ENCODE measurements at places on chromosomes 11 and 22.

DNA sequence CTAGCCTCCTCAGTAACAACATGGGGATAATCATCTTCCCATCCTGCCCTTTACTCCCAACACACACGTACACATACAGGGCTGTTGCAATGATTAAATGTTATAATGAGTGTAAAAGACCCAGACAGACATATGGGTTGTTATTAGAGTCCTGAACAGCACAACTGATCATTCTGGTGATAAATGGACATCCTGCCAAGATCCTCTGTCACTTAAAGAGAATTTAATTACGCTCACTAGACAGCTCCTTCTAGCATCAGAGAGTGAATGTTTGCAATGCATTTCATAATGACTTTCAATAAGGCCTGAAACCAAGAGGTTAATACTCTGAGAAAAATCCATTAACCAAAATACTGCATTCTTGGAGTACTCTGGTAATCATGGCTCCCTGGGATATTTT, 115.8 kb downstream of the KCNC1 start:
- DNase-seq: no peak

DNA sequence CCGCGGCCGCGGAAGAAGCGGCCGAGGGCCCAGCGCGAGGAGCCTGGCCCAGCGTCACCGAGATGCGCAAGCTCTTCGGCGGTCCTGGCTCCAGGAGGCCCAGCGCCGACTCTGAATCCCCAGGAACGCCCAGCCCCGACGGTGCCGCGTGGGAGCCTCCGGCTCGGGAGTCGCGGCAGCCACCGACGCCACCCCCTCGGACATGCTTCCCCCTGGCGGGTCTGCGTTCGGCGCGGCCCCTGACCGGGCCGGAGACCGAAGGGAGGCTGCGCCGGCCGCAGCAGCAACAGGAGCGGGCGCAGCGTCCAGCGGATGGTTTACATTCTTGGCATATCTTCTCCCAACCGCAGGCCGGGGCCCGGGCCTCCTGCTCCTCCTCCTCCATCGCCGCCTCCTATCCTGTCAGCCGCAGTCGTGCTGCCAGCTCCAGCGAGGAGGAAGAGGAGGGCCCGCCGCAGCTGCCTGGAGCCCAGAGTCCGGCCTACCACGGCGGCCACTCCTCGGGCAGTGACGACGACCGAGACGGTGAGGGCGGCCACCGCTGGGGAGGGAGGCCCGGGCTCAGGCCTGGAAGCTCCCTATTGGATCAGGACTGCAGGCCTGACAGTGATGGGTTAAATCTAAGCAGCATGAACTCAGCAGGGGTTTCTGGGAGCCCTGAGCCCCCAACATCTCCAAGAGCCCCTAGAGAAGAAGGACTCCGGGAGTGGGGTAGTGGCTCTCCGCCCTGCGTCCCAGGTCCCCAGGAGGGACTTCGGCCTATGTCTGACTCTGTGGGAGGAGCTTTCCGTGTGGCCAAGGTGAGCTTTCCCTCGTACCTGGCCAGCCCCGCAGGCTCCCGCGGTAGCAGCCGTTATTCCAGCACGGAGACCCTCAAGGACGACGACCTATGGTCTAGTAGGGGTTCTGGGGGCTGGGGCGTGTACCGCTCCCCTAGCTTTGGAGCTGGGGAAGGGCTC, 1.2 kb downstream of the ARHGEF17 start:
- no peak for DNase-seq

DNA sequence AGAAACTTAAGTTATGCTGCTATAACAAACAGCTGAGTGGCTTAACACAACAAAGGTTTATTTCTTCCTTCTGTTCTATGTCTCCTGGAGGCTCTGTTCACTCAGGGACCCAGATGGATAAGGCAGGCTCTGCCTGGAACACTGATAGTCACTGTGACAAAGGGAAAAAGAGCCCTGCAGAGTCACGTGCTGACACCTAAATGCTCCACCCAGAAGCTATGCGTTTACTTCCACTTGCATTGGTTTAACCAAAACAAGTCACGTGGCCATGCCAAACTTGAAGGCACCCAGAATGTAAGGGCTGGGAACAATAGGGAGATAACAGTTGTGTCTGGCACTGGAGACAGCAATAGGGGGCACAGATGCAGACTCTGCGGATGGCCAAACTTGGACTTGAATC, 3.4 kb upstream of the MS4A15 start:
- DNase-seq: no peak

DNA sequence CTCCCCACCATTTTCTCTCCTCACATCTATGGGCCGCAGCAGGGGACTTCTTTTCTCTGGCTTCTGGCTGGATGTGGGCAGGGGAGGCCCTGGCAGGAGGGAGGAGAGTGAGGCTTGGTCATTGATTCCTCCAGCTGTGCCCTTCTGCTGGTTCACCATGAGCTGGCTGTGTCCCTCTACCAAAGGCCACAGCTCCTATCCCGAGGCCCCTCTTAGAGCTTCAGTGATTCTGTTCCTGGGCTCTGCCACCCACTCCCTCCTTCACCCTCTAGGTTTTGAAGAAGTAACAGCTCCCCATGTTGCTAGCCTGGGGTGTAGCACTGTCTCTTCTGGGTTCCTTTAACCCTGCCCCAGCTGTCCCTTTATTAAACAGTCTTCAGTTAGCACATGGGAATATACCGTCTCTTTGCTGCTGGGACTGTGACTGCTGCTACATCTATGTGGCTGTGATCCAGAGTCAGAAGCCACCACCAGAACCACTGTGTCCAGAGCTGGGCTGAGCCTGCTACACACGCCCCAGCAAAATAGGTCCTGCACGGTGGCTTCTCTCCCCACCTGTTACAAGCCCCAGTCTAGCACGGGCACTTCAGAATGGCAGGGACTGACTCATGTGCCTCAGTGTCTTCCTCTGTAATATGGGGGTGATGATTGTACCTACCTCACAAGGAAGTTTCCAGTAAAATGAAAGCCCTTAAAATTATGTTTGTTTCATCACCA, 578 bp upstream of the PARVG start:
- no peak for DNase-seq

- no peak for DNase-seq
Observed at GRCh38 chr11:120131941-120132644, 5.8 kb downstream of the TRIM29 start.

- DNase-seq: no peak
Observed at GRCh38 chr11:13261591-13262061, 16.0 kb upstream of the BMAL1 start.

GRCh38 chr11:90805172-90805571, 582.3 kb upstream of the CHORDC1 start:
- DNase-seq: no peak

GRCh38 chr11:119000906-119001305, 3.0 kb downstream of the CENATAC start:
- no peak for DNase-seq

DNA sequence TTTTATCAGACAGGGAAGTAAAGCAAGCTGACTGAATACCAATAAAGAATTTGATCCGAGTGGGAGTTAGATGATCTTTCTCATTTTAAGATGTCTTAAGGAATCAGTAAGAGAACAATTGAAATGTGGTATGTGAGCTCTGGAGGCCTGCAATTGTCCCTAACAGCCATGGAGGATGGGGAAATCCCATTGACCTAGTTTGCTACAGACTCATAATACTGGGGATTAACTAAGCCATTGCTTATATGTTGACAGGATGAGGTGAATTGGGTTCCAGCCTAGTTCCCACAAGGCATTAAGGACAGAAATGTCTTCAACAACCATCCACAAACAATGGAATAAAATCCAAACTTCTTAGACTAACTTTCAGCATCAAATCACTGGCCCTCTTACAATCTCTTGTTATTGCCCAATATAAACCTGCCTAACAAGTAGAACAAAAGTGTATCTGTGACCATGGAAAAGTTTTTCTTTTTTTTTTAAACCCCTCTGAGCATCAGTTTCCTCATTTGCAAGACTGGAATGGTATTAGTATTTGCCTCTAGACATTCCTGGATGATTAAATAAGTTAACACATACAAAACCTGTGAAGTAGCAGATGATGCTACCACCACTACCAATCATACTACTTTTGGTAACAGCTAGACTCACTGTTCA, 773.2 kb downstream of the DLG2 start:
- no peak for DNase-seq

DNA sequence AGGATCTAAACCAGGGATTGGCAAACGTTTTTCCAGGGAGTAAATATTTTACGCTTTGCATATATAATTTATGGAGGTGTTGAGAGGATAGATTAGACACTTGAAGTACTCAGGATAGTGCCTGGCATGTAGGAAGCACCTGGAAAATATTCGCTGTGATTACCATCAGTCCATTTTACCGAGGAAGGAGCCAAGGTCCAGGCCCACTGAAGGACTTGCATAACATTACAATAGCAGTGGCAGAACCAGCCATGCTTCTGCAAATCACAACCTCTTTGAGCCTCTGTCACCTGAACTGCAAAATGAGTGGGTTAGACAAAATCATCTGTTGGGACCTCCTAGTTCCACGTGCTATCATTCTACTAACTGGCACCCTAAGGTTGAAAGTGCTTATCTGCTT, 5.4 kb downstream of the FUT4 start:
- DNase-seq: no peak

DNA sequence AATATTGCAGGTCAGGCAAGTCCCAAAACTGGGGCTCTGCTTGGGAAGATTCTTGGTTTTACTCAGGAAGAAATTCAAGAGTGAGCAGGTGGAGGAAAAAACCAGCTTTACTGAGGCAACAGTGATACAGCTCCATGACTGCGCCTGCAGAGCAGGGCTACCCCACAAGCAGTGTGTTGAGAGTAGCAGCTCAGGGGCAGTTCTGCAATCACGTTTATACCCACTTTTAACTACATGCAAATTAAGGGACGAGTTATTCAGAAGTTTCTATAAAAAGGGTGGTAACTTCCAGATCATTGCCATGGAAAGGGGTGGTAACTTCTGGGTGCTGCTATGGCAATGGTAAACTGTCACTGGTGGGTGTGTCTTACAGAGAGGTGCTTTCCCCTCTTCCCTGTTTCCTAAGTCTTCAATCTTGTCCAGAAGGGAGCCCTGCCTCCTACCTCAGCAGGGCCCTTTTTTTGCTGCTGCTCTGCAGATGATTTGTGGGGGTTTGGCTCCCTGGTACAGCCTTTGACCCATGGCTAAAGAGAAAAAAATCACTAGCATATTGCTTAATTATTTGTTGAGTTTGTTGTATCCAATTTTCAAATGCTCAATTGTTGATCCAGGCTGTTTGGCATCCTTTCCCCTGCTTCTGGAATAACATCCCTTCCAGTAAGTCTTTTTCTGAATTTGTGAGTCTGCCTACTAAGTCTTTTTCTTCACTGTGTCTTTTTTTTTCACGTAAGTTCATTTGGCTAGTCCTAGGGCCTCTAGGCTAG, 30.0 kb upstream of the ME3 start:
- no peak for DNase-seq

GRCh38 chr11:16945671-16946469, 68.3 kb downstream of the PLEKHA7 start:
- DNase-seq: peak; percentile 25

DNA sequence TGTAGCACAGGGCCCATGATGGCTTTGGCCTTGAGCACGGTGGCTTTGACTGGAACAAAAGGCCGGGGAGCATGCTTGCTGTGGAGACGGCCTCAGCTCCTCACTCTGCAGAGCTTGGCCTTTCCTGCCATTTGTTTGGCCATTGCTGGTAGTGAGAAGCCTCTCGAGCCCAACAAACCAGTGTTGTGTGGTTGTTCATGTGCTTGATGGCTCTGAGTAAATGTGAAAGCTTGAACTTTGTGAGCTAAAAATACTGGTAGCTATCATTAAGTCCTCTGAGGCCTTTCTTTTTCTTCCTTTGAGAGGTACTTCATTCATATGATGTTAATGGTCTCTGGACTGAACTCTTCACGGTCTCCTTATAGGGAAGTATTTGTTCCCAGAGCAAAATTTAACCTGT, 39.6 kb downstream of the NAT10 start:
- DNase-seq: no peak

- no peak for DNase-seq
Observed at GRCh38 chr11:46387919-46388618, 3.5 kb downstream of the CHRM4 start.

GRCh38 chr11:125408311-125408711, 87.8 kb downstream of the FEZ1 start:
- no peak for DNase-seq

GRCh38 chr11:16738947-16739815, 734 bp downstream of the C11orf58 start:
- DNase-seq: peak; percentile 43

- no peak for DNase-seq
Observed at GRCh38 chr11:14544611-14545010, 24.4 kb upstream of the PSMA1 start.

DNA sequence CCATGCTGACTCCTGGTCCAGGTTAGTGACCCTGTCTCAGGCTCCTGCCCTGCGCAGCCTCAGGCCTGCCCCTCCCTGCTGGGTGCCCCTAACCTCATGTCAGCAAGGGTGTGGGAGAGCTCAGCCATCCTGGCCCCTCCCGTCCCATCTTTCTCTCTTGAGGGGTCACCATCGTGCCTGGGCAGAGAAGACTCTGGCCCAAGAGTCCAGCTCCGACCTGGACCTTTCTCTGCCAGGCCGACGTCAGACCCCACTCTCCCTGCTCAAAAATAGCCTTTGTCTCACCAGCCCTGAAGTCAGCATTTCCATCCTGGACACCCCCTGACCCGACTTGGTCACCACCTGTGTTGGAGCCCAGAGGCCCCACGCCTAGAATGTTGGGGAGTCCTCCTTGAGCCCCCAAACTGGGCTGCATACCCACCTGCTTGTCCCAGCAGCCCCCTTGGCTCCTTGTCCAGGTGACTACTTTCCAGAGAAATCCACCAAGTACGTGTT, 4.9 kb downstream of the SCGB1C1 start:
- DNase-seq: no peak

- DNase-seq: no peak
Observed at GRCh38 chr11:43699870-43700269, 19.3 kb downstream of the HSD17B12 start.

DNA sequence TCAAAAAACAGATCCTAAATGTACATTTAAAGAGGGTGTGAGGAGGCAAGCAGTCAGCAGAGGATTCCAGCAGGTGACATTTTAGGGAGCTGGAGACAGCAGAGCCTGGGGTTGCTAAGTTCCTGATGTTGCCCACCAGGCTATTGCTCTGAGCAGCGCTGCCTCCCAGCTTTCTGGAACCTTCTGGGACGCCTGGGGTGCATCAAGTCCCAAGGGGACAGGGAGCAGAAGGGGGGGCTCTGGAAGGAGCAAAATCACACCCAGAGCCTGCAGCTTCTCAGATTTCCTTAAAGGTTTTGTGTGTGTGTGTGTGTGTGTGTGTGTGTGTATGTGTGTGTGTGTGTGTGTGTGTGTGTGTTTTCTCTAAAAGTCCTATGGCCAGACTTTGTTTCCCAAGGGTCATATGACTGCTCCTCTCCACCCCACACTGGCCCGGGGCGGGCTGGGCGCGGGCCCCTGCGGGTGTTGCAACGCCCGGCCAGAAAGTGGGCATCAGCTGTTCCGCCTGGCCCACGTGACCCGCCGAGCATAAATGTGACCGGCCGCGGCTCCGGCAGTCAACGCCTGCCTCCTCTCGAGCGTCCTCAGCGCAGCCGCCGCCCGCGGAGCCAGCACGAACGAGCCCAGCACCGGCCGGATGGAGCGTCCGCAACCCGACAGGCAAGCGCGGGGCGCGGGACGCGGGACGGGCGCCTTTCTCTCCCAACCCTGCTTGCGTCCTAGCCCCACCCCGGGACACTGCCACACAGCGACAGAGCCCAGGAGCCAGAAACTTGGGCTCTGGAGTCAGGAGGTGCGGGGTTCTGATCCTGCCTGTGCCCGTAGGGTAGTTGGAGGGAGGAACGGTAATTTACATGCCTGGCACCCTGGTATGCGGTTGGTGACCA, at the start of gene HMOX1:
Gene HMOX1, plus strand, starts transcription at position 560 of the 887 bp plus-strand sequence. Its CDS starts 78 bp downstream, at position 638.
- peak; percentile 24 for DNase-seq

GRCh38 chr11:72333661-72334060, 89.7 kb upstream of the PHOX2A start:
- DNase-seq: no peak

- no peak for DNase-seq
Observed at GRCh38 chr11:130131961-130132850, 27.4 kb upstream of the ST14 start.

- no peak for DNase-seq
Observed at GRCh38 chr11:110059706-110060463, 33.3 kb upstream of the ZC3H12C start.
